Fibroblast of skin of right biceps (primary cell): ENCODE measurements at places on chromosomes 6 and 20.
A peak's percentile ranks its signal among the peaks of the same experiment; 100 is the strongest.

GRCh38 chr6:33558801-33559200 lies 21.3 kb downstream of the BAK1 start:
- DNase-seq, result no peak

DNA sequence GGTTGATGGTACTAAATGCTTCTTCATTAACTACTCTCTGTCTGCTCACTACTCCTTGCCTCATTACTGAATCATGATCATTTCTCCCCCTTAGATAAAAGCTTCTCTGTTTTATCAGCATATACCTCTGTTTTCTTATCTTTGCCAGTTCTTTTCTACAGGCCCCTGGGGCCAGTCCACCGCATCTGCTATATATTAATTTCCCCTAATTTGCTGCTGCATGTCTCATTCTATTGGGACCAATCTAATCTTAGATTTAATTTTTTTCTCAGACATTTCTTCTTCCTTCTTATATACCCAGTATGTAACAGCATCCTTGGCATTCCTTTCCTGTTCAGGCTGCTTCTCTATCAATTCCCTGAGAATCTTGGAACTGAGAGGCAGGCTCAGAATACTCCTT lies 51.2 kb downstream of the GRIK2 start:
- no peak for DNase-seq

DNA sequence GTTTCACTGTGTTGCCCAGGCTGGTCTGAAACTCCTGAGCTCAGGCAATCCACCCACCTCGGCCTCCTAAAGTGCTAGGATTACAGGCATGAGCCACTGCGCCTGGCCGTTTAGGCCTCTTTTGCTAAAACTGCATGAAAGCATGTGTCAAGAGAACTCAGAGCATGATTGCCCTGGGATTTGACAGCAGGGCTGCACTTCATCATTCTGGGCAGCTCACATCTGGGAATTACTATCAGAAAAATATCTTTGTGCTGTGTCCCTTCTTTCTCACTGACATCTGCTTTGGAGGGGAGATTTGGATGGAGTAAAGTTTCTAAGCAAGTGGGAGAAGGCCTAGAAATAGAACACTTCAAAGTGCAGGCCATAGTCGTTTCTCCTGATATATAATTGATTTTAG lies 59.6 kb upstream of the EIF2S2 start:
- DNase-seq, result no peak

DNA sequence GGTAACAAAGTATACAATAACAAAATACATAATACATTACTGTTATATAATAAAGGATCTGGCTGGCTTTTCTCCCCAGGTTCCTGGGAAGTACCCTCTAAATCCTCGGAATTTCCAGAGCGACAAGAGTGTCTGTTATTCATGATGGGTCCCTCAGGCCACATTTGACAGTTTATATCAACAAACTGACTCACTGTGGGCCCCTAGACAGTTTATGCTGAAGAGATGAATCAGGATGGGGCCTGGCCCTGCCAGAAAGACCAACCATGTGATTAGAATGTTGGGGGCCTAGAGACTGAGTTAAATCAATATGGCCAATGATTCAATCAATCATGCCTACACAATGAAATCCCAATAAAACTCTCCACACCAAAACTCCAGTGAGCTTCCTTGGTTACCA lies 13.5 kb downstream of the USP45 start:
- no peak for DNase-seq

- DNase-seq, result no peak
These were observed 71.8 kb downstream of the ASCC3 start for GRCh38 chr6:100809346-100809745.

GRCh38 chr6:13318821-13319220 lies 9.5 kb downstream of the TBC1D7 start:
- DNase-seq, result no peak

DNA sequence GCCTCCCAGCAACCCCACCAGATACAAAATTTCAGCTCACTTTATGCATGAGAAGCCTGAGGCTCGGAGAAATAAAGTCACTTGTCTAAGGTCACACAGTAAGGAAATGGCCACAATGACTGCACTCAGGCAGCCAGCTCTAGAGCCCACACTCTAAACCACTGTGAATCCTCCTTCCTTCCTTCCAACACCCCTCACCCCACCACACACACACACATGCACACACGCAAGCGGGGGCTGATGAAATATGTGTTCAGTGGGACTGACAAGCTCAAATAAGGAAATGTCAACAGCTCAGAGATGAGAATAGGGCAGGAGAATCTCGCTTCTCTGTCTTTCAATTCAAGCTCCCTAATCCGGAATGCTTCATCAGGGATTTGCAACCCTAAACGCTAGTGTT lies 6.0 kb upstream of the BPIFA1 start:
- no peak for DNase-seq

DNA sequence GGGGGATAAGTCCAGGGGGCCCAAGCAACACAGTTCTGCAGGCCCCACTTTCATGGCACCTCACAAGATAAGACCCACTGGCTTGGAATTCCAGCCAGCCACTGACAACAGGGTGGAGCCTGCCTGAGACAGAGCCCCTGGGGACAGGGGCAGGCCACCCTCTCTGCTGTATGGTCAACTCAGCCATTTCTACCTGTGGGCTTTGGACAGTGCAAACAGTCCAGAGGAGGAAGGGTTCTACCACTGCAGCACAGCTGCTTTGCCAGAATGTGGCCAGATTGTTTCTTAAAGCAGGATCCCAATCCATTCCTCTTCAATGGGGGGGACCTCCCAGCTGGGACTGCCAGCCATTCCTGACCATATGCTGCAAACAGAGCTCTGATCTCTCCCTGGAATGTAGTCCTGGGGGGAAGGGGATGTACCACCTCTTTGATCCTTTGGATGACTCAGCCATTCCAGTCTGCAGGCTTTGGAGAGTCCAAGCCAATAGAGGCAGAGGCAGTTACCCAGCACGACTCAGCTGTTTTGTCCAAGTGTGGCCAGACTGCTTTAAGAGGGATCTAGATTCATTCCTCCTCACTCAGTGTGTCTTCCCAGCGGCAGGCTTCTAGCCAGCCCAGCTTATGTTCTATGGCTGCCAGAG lies 842.2 kb downstream of the EPHA7 start:
- peak; percentile 86 for DNase-seq

- peak; percentile 17 for DNase-seq
These were observed 1.7 kb downstream of the PMEPA1 start for GRCh38 chr20:57707849-57708693.

GRCh38 chr6:89310929-89311328 lies 4.2 kb downstream of the GABRR2 start:
- DNase-seq, result no peak

- no peak for DNase-seq
These were observed 57.1 kb downstream of the SERAC1 start for GRCh38 chr6:158110986-158111385.

DNA sequence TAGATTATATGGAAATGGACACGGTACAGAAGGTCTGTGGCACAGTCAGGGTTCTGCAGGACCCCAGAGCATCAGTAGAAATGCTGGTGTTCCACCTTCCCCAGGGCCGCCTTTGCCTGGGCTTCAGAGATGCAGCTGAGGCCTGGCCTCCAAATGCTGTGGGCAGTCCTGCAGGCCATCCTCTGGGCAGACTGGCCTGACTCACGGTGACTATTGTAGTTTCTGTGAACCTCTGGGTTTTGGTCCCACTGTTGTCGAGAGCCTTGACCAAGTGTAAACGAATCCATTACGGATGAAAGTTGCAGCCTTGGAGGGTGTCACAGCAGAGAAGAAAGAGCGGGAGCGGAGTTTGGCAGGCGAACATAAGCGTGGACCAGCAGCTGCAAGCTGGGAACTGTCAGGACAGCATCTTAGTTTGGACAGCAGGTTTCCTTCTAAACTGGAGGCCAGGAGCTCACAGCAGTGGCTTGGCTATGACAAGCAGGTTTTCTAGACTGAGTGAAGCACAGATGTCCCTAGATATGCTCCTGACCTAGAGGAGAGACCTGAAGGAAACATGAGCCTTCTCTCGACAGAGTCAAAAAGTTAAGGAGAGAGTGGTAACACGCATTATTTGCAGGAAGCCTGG lies 46.2 kb upstream of the BCLAF1 start:
- no peak for DNase-seq

DNA sequence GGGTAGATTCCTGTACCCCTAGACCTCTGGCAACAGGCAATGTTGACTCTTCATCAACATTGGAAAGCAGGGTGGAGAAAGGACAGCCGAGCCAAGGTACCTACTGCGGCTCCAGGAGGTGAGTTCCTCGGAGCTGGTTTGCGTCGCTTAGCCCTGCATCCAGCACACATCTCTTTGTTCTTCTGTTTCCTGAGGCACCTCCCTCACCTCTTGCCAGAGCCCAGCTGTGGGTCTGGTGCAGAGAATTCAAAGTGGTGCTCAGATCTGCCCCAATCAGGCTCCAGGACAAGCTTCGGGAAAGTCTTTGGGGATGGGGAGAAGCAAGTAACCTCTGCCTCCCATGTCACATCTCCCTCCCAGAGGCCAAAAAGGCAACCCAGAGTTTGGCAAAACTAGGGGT lies 2.2 kb downstream of the KCNG1 start:
- no peak for DNase-seq

- no peak for DNase-seq
These were observed 24.9 kb downstream of the HCRTR2 start for GRCh38 chr6:55199239-55199638.

- DNase-seq, result peak; percentile 61
These were observed 30.6 kb downstream of the MRPL14 start for GRCh38 chr6:44096612-44097011.

GRCh38 chr6:119285908-119286625 lies 63.5 kb downstream of the MAN1A1 start:
- peak; percentile 55 for DNase-seq

DNA sequence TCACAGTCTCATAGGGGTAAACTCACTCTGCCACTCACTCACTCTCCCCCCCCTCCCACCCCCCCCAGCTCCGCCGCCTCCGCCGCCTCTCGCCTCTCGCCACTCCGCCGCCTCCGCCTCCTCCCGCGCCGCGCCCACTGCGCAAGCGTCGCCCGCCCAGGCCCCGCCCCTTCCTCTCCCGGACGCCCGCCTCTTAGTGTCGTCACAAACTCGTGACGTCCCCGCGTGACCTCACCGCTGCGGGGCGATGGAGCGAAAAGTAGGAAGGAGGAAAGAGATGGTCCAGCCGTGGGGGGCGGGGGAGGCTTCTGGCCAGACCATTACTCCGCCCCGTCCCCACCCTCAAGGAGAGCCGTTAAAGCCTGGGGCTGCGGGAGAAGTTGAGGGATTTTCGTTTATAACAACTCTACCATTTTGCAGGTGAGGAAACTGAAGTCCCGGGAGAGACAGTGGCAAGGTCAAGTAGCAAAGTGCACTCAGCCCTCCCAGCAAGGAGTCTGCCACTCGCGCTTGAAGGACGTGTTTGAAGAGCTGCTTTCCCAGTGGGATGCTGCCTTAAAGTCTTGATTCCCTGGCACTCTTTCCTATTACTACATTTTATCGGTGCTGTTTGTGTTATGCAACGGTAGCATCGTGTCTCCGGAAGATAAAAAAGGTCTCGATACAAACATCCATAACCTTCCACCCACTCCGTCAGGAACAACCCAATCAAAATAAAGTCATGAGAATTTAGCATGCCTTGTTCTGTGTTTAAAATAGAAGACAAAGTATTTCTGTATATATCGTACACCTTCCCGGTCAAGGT lies at the start of gene ILRUN:
Gene ILRUN (minus strand): TSS at position 29 of the 805 bp plus-strand sequence. CDS start 164 bp downstream, outside the sequence.
- DNase-seq, result peak; percentile 95

DNA sequence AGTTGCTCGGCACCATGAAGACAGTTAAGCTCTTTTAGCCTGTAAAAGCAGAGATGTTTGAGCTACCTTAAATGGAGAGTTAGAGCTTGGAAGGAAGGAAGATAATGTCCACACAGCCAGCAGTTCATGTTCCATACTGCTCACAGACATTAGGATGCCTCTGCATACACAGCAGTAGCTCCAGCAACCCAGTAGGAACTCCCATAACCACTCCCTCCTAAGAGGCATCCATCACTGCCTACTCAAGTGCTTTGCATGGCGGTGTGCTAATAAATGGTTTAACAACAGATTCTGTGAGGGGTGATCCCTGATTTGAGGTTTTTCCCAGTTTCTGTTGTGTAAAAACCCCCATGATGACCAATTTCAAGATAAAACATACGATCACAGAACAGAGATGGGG lies 286.4 kb downstream of the HACE1 start:
- DNase-seq, result no peak

DNA sequence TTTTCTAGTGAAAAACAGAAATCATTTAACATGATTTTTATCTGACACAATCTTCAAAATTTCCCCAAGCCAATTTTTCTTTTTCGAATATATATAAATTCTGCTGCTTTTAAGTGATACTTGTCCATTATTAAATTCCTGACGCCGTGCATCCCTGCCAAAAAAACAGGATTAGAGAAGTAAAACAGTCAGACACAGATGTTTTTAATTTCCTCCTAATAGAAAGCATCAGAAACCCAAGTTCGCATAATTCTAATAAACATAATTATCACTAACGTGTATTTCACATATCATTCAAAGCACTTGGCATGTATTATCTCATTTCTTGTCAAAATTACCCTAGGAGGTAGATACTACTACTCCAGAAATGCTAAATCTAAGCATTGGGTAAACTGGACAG lies 179.5 kb downstream of the ZFP64 start:
- DNase-seq, result peak; percentile 24

DNA sequence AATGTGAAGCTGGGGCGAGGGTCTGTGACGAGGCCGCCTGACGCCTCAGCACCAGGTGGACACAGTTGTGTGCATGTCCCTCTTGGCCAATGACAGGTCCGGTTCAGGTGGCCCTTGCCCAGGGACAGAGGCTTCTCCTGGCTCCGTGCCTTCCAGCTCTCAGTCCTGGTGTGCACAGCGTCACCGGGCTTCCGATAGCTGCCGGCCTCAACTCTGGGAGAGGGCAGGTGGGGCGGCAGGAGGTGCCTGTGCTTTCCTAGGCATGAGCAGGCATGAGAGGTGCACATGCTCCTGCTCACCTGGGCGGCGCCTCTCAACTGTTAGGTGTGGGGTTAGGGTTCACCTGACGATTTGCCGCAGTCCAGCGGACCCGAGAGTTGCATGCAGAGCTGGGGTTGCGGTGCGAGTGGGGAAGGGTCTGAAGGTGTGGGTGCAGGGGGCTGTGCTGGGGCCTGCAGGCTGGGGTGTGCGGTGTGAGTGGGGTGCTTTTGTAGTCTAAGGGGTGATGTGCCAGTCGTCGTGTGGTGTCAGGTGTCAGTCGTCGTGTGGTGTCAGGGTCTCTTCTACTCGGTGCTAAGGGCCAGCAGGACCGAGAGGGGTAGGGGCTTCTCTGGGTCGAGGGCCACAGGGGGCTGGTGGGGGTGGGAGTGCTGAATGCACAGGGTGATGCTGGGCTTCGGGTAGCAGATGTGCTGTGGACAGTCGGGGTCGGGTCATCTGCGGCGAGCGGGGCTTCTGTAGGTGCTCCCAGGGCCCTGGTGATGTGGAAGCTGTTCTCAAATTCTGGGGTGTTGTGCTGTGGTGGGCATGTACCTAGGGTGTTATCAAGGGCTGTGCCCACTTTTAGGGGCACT lies 3.8 kb upstream of the SOX18 start:
- no peak for DNase-seq

GRCh38 chr6:110951986-110952794 lies 6.3 kb upstream of the GTF3C6 start:
- DNase-seq, result peak; percentile 83

GRCh38 chr6:87939776-87940175 lies 107.9 kb upstream of the SPACA1 start:
- no peak for DNase-seq
